CD4-positive, alpha-beta T cell treated with Interleukin-21 for 1 hour (primary cell): ENCODE measurements at places on chromosomes 5 and 9.

GRCh38 chr9:79220666-79221065, 351.1 kb upstream of the TLE4 start:
- DNase-seq, result no peak

- no peak for DNase-seq
Measured at GRCh38 chr9:108775901-108776306, 79.9 kb downstream of the ACTL7B start.

GRCh38 chr5:146717951-146718350, 160.6 kb downstream of the PPP2R2B start:
- no peak for DNase-seq

DNA sequence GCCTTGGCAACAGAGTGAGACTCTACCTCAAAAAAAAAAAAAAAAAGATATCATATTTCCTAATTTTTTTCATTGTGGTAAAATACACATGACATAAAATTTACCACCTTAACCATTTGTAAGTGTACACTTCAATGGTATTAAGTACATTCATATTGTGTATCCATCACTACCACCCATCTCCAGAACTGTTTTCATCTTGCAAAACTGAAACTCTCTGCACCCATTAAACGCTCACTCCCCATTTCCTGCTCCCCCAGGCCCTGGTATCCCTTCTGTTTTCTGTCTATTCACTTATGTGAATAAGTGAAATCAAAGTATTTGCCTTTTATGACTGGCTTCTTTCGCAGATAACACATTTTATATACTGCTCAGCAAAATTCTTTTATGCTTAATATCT, 12.8 kb downstream of the LRRC8A start:
- DNase-seq, result no peak

- DNase-seq, result no peak
Measured at GRCh38 chr5:31396611-31397295, 135.1 kb downstream of the DROSHA start.

DNA sequence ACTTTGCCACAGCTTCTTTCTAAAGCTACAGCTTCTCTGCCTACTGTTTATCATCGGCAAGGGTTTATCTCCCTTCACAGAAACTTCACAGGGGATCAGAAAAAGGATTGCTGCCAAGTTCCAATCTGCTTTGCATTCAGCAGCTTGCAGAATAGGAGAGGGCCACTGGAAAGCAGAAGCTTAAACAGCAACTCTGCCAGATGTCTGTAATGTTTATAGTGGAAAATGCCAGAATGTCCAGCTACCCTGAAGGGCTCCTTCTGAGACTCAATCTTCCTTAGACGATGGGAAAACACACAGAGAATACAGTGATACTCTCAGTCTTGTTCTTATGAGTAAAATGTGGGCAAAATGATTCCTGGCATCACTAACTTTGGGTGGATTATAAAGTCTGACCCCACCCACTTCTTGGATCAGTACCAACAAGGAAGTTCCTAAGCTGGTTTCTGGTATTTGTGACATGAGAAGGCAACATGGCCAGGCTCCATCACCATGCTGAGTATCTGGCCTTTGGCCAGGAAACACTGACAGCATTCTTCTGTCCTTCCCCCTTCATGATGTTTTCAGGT, 19.0 kb downstream of the STOM start:
- no peak for DNase-seq

DNA sequence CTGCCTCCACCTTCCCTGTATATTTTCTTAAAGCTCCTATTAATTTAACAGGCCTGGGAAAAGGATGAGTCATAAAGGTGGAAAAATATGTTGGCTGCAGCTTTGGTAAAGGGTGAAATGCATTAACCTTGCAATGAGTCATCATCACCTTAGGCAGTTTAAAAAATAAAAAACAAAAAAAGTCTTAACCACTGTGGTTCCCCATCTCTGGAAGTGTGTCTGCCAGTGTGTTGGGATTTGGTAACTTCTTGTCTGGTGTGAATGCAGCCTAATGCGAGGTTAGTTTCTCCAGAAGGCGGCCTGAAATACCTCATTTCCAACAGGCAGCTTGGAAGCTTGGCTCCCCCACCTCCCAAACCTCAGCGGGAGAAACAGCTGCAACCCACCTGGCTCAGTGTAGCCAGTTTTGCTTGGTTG, 265.3 kb upstream of the GAS1 start:
- DNase-seq, result no peak

- DNase-seq, result no peak
Measured at GRCh38 chr9:111965566-111966019, 69.0 kb downstream of the UGCG start.

- DNase-seq, result no peak
Measured at GRCh38 chr9:136840140-136840876, 2.0 kb upstream of the AJM1 start.

DNA sequence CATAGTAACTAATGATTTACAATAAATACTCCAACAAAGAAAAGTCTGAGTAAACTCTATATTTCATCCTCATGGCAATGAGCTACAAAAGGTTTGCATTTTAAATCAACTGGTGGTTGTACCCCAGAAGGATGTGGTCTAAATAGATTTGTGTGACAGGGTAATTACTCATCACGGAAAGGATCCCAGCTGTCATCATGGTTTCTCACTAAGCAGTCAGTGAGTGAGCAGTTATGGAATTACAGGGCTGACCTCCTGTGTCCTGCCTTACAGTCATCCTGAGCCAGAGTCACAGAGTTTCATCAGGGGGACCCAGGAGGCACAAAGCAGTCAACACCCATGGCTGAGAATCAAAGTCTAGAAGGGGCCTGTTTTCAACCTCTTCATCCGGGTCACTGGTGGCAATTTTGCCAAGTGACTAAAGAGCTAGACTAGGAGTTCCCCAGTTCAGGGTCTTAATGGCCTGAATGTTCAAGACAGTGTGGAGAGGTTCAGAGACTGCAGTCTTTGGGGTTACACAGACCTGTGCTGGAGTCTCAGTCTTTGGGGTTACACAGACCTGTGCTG, 210.7 kb upstream of the SLC24A2 start:
- DNase-seq, result peak; percentile 11

GRCh38 chr5:125411071-125411743, 664.8 kb upstream of the ZNF608 start:
- no peak for DNase-seq
